Forelimb muscle (tissue), 1 donor: ENCODE measurements at places on chromosomes 7 and 10.

DNA sequence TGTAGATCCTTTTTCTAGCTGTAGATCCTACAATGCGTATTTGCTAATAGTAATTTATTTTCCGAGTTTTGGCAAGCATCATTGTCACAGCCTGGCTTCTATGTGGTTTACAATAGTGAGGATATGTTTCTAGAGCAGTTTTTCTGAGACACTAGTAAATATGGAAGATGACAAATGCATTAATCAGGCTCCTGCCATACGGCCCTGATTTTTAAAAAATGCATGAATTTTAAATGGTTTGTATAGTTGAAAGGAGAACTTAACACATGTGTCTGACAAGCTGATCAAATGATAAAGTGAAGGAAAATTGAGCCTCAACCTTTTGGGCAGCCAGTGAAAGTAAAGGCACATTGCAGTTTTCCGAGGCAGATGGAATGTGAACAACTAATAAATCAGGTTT is 354.1 kb downstream of the EXOC4 start:
- no peak for DNase-seq

DNA sequence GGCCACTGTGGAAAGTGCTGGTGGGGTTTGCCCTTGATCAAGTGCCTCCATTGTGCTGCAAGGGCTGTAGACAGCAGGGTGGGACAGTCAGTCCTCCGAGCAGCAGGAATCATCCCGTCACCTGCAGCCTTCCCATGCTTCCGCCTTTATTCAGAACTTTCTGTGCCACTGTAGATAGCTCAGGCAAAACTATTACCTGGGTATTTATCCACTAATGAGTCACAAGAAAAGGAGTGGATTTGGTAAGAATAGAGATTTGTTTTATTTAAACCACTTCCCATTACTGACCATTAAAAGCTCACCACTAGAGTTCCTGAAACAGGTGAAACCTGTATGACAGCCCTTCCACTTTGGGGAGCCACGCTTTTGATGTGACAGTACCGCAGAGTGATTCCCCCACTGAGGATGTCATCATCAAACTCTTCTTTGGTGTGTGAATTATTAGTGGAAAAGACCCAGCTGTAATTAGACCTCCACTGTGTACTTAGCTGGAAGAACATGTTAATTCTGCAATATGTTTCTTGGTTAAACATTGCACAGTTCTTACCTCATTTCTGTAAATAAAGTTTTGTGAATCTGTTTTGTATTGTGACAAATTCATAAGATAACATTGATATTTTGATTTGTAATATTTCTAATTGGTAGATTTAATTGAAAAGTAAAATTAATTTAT is 208.8 kb downstream of the MLLT10 start:
- DNase-seq: no peak

GRCh38 chr7:87199241-87199640 is 20.3 kb downstream of the TMEM243 start:
- no peak for DNase-seq

GRCh38 chr7:137790828-137791227 is 55.9 kb downstream of the DGKI start:
- no peak for DNase-seq

GRCh38 chr10:92822060-92822634 is 26.2 kb upstream of the EXOC6 start:
- no peak for DNase-seq

DNA sequence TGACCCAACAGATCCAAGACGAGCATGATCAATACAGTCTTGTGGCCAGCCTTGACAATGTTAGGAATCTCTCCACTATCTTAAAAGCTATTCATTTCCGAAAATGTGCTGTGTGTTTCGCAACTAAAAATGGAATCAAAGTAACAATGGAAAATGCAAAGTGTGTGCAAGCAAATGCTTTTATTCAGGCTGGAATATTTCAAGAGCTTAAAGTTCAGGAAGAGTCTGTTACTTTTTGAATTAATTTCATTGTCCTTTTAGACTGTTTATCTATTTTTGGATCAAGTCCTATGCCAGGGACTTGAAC is 24.3 kb upstream of the TIAL1 start:
- no peak for DNase-seq

GRCh38 chr7:138756591-138757242 is 41.1 kb upstream of the TMEM213 start:
- DNase-seq: no peak

DNA sequence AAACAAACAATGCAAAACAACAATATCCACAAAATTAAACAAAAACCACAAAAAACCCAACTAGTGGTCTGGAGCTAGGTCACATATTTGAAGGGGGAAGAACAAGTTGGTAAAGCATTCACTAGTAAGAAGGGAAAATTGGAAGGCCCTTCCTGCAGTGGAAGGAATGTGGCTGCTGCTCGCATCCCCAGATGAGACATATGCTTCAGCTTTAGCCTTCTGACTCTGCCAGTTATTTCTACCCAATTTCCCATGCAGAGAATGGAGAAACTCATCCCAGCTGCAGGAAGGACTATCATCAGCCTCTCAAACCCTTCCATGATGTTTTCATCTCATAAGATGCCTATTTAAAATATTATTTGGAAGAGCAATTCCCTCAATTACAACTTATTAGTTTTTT is 176.6 kb downstream of the BMPER start:
- DNase-seq: no peak

- no peak for DNase-seq
Observed at GRCh38 chr10:121813211-121813815, 114.5 kb downstream of the ATE1 start.

GRCh38 chr10:89644691-89644966 is 413 bp downstream of the PANK1 start:
- DNase-seq: no peak

GRCh38 chr7:71824006-71824760 is 588.0 kb downstream of the CALN1 start:
- no peak for DNase-seq

DNA sequence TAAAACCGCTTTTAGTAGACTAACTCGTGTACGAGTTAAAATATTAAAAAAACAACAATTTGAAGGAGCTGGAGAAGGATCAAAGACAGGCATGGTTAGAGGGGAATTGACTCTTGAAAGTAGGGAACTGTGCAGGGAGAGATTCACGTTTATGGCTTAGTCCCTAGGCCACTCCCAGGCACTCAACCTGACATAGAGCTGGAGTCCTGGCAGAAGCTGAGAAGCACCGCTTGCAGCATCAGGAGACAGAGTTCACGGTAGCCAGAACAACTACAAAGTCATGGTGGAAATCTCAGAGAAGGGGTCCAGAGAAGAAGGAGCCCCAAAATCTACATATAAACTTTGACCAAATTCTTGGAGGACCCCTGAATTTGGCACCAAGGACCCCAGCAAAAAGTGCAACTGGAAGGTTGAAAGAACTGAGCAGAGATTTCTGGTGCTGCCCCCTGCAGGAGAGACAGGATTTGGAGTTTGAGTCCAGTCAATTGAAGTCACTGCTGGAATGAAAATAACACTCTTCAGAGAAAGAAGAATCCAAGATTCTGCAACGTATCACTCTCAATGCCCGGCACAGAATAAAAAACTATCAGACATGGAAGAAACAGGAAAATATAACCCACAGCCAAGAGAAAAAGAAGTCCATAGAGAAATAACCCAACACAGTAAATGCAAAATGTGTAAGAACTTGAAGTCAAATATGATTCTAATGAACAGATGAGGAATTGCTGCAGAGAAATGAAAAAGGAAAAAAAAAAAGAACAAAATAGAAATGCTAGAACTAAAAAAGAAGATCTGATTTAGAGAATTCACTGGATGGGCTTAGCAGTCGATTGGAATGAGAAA is 493.3 kb upstream of the PODXL start:
- no peak for DNase-seq

DNA sequence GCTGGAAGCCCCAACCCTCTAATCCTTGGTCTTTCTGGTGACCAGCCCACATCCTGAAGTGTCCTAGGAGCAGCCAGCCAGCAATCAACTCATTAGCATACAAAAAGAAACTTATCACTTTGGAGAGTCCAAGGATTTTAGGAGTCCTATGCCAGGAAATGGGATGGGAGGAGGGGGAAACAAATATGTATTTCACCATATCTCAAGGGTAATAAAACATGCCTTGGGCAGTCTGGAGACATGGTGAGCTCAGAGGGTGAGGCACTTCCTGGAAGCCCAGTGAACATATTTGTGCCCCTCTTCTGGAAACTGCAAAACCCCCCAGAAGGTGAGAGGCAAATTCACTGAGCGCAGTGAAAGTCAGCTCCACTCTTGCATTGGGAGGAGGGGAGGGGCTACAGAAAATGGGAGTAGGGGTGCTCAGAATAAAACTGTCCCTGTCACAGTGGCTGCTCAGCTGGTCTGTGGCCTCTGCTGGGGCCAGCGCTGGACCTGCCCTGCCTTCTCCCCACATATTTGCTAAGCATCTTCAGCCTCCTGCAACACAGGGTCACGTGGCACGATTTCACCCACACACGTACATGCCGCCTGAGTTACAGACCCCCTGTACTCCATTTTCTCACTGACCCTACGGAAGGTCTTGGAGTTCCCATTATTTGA is 17.7 kb upstream of the ZMIZ1 start:
- no peak for DNase-seq

GRCh38 chr10:10658172-10658785 is 359.4 kb upstream of the CELF2 start:
- DNase-seq: no peak

DNA sequence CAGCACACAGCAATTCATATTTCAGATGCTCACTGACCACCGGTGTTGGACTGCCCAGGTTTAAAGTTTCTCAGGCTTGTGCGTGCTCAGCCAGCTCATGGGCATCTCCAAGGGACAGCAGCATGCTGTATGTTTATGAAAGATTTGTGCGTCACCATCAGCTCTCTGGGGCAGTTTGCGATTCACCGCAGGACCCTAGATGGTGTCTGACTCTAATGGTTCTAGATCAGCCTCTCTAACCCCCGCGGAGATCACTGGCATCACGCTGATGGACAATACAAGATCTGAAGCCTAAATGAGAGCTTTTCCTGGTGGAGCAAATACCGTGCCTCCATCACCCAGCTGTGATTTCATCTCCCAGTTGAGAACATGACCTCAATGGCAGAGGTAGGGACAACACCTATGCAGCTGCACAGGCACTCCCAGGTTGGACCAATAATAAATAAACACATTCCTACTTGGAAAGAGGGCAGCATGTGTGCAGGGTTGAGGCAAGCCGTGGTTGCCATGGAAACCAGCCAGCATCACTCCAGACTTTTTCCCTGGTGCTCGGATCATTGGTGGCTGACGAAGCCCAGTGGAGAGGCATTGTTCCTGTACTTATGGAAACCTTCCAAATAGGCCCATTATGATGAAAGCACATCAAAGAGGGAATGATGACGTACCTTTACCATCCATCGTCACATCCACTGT is 253.6 kb downstream of the KCNMA1 start:
- DNase-seq: no peak

- DNase-seq: no peak
Observed at GRCh38 chr10:124033887-124034218, 59.5 kb downstream of the CHST15 start.

DNA sequence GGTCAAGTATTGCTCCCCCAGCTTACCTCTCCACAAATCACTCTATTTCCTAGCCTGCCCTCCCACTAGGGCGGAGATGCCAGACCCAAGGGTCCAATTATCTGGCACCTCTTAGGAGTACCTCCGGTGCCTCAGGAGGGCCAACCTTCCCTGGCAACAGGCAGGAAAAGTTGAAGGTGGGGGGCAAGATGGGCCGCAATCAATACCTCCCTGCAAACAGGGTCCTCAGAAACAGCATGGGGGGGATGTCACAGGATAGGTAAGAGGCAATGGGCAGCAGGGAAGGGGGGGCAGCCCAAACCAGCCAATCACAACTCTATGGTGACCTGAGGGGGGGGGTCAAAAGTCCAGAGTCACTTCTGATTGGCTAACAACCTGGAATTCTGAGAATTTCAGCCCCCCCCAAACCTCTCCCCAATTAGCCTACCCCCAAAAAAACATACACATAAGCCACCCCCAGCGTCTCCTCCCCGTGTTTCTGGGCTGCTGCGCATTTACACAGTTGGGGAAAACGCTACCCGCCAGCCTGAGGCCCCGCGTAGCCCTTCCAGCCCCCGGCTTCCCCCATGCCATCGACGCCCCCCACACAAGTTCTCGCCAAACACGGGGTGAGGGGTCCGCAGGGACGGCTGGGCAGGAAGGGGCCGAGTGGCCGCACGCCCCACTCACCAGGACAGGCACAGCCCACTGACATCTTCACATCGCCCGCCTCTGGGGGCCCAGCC is 589 bp downstream of the LDB1 start:
- DNase-seq: no peak

- DNase-seq: no peak
Observed at GRCh38 chr7:12884033-12884432, 196.6 kb downstream of the ARL4A start.

GRCh38 chr10:58543141-58543540 is 30.5 kb downstream of the BICC1 start:
- no peak for DNase-seq

DNA sequence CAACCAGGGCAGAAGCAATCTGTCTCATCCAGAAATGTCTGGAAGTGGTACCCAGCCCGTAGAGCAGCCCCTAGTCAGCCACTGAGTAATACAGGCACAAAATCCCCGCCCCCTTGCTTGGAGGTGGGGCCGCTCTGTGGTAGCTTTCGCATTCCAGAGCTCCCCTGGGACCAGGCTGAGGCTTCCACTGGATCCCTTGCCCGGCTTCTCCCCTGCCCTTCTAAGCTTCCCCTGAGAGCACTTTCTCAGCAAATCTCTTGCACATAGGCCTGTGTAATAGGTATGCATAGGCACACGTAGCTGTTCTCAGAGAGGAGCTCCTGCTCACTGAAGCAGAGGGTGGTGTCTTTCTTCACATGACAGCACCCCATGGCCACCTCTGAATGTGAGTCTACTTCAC is 144.2 kb downstream of the BMS1 start:
- DNase-seq: no peak

DNA sequence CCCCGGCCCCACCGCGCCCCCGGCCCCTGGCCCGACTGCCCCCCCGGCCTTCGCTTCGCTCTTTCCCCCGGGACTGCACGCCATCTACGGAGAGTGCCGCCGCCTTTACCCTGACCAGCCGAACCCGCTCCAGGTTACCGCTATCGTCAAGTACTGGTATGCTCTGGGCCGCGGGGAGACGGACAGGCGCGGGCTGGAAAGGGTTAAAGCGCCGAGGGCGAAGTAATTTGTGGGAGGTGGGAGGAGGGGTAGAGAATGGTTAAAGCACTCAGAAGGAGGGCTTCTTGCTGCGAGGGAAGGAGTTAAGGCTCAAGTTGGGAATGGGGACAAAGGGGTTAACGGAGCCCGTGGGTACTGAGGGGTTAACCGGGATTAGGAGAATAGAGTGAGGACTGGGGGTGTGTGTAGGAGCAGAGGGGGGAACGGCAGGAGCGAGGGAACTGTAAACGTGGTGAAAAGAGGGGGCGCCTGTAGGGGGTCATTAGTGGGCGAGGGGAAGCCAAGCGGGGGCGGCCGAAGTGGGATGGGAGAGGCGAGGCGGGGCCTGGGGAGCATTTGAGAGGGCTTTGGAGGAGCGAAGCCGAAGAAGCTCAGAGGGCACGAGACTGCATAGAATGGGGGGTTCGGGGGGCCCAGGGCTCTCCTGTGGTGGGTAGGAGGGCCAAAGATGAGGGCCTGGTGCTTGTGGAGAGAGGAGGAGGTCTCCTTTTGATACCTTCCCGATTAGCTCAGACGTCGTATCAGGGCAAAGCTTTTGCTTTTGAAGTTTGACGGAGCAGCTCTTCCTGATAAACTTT is 605 bp downstream of the SUFU start:
- no peak for DNase-seq
